ENCODE measurements at places on chromosomes 4 and X.
A peak's percentile ranks its signal among the peaks of the same experiment; 100 is the strongest.

- DNase-seq: no peak
Observed at GRCh38 chr4:168761066-168761465, 249.0 kb downstream of the CBR4 start.

- DNase-seq: no peak
Observed at GRCh38 chr4:61336916-61337315, 136.8 kb downstream of the ADGRL3 start.

- DNase-seq: peak; percentile 5
Observed at GRCh38 chrX:37905436-37906147, 58.2 kb upstream of the DYNLT3 start.

- no peak for DNase-seq
Observed at GRCh38 chr4:40939856-40940255, 190.1 kb downstream of the NSUN7 start.

- no peak for DNase-seq
Observed at GRCh38 chr4:125398263-125399002, 83.7 kb downstream of the FAT4 start.

DNA sequence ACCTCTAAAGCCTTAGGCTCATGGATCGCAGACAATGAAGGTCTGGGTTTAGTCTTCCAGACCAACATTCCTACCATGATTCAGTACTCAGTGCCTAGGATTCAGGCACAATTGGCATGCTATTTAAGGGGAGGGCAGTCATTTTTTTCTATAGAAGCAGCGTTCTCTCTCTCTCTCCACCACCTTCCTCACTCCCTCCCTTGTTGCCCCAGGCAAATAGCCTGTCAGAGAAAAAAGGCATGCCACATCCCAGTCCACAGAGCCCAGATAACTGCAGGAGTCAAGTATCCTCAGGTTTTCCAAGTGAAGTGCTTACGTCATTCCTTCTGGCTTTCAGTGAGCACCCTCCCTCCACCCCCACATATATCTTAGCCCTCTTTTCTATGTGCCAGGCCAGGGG, 533.0 kb downstream of the BCOR start:
- DNase-seq: no peak

- no peak for DNase-seq
Observed at GRCh38 chr4:76637712-76638361, 202.8 kb downstream of the SHROOM3 start.

DNA sequence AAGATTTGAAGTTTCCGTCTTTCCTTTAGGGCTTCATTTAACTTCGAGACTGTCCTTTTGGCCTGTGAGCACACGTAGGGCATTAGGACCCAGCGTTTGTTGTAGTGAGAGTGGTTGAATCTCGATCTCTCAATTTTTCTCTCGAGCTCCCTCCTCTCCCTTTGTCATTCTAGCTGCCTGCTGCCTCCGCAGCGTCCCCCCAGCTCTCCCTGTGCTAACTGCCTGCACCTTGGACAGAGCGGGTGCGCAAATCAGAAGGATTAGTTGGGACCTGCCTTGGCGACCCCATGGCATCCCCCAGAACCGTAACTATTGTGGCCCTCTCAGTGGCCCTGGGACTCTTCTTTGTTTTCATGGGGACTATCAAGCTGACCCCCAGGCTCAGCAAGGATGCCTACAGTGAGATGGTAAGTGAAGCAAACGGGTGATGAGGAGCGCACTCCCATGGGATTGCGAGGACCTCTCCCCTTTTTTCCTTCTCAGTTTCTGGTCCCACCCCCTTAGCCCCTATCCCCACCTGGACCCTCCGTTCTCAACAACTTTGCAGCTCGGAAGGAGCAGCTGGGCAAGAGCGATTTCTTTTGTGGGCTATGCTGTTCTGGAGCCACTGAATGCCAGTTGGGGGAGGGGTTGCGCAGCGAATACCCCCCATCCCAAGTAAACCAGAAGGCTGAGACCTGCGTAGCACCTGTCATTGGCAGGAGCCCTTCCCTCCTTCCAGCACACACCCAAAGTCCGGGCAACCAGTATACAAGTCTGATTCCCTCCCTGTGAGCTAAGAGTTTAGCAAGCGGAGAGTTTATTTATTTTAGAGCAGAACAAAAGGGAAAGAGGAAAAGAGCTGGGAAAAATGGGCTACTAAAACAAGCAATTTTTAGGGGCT, at the start of gene TMEM35A:
Gene TMEM35A (plus strand): TSS at position 164 of the 883 bp plus-strand sequence. CDS start 124 bp downstream, at position 288.
- no peak for DNase-seq

DNA sequence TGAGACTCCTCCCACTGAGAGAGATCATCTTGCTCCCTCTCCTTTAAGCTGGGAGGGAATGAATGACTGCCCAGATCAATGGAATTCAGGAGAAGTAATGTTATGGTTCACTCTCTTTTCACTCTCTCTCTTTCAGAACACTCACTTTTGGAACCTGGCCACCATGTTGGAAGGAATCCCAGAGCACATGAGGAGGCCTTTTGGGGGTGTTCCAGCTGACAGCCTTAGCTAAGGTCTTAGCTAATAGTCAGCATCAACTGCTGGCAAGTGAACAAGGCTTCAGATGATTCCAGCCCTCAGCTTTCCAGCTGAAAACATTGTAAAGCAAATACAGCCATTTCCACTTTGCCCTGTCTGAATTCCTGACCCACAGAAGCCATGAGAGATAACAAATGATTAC, 124.0 kb upstream of the CLNK start:
- no peak for DNase-seq

DNA sequence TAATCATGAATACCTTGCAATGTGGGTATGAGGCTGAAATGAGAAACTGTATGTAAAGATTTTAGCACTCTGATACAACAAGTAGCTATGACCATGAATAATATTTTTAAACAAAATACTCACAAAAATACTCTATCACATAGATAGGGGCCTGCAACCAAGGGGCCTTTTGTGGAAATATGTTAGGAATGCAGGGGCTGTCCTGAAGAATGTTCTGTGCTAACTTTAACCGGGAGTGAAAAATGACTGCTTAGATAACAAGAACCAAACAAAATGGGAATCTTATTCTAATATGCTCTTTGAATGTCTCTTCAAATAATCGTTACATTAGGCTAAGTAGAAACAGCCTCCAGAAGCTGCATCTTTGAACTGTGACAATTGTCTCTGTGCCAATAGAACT, 37.9 kb upstream of the GYPA start:
- DNase-seq: no peak

- no peak for DNase-seq
Observed at GRCh38 chrX:43940816-43941474, 32.2 kb downstream of the NDP start.

DNA sequence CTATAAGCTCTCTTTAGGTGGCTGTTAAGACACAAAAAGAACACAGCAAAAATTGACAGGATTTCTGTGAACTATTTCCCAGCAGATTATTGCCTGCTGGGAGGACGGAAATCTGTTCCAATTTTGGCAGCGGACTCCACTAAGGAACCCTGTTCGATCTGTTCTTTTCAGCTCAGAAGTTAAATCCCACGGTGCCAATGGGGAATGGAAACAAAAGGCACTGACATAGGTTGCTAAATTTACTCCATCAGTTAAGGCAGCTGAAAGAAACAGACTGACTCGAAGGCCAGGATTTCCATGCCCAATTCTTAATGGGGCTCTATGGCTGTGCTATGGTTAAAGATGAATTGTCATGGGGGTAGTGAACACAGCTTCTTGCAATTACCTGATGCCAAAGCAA, 126.5 kb upstream of the HPGD start:
- DNase-seq: no peak

GRCh38 chrX:28625223-28625622, 38.0 kb downstream of the IL1RAPL1 start:
- no peak for DNase-seq

GRCh38 chr4:80454040-80454439, 118.5 kb downstream of the CFAP299 start:
- DNase-seq: no peak

DNA sequence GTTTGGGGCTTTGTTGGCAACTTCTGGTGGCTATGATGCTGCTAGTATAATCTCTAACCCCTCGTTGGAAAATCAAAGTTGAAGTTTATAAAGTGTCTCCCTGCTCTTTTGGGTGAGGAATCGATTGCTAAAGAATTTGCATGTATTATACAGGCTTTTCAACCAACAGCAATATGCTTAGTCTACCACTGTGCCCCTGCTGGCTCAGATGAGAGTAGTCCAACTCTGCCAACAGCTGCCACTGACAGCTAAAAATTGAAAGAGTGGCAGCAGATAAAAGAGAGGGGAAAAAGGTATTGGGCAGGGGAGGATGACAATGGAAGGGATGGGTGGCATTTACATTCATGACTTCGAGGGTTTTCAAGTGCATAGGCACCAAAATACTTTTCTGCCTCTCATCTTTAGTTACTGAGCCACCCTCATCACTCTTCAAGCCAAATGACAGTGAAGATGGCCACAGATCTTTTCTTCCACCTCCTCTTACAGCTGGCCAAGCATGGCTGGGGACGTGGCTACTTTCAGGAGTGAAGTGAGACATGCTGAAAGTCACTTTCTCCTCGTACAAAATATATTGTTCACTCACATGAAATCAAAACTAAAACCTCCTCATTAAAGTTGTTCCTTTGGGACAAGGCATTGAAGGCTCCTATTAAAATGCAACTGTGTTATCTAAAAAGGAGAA, 2.7 kb upstream of the GRIA3 start:
- DNase-seq: no peak

Measured in stimulated activated CD8-positive, alpha-beta memory T cell treated with anti-CD3 and anti-CD28 coated beads, Interleukin-15, amount 100 ng/mL, for 48 hours (primary cell).